ENCODE measurements at places on chromosomes 5 and 9.

- DNase-seq: no peak
Measured at GRCh38 chr9:4781408-4781807, 11.3 kb upstream of the RCL1 start.

- no peak for DNase-seq
Measured at GRCh38 chr9:126088336-126088735, 238.3 kb upstream of the MVB12B start.

- DNase-seq: peak; percentile 46
Measured at GRCh38 chr5:151757233-151758140, 944 bp downstream of the ATOX1 start.

- DNase-seq: no peak
Measured at GRCh38 chr9:79116041-79116440, 455.7 kb upstream of the TLE4 start.

- DNase-seq: no peak
Measured at GRCh38 chr5:8471581-8471980, 602.6 kb downstream of the MTRR start.

DNA sequence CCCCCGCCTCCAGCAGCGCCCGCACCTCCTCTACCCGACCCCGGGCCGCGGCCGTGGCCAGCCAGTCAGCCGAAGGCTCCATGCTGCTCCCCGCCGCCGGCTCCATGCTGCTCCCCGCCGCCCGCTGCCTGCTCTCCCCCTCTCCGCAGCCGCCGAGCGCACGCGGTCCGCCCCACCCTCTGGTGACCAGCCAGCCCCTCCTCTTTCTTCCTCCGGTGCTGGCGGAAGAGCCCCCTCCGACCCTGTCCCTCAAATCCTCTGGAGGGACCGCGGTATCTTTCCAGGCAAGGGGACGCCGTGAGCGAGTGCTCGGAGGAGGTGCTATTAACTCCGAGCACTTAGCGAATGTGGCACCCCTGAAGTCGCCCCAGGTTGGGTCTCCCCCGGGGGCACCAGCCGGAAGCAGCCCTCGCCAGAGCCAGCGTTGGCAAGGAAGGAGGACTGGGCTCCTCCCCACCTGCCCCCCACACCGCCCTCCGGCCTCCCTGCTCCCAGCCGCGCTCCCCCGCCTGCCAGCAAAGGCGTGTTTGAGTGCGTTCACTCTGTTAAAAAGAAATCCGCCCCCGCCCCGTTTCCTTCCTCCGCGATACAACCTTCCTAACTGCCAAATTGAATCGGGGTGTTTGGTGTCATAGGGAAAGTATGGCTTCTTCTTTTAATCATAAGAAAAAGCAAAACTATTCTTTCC lies 19.3 kb downstream of the CDKN2A start:
- peak; percentile 68 for DNase-seq

GRCh38 chr9:79885093-79885857 lies 313.5 kb downstream of the TLE4 start:
- no peak for DNase-seq

GRCh38 chr9:111691672-111692329 lies 30.4 kb downstream of the GNG10 start:
- no peak for DNase-seq

DNA sequence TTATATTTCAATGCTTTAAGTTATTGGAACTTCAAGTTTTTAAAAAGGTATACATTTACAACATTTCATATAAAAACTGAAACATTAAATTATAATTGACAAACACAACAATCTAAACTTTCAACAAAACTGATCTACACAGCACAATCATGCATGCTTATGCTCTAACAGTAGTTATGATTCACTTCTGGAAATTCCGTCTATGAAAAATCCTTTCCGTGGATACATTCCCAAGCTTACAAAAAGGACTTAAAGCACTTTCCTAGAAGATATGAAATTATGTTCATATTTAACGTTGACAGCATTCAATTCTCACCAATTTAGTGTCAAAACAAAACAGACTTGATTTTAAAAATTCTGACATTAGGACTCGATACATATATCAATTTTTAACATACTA lies 3.7 kb downstream of the HNRNPH1 start:
- DNase-seq: no peak

DNA sequence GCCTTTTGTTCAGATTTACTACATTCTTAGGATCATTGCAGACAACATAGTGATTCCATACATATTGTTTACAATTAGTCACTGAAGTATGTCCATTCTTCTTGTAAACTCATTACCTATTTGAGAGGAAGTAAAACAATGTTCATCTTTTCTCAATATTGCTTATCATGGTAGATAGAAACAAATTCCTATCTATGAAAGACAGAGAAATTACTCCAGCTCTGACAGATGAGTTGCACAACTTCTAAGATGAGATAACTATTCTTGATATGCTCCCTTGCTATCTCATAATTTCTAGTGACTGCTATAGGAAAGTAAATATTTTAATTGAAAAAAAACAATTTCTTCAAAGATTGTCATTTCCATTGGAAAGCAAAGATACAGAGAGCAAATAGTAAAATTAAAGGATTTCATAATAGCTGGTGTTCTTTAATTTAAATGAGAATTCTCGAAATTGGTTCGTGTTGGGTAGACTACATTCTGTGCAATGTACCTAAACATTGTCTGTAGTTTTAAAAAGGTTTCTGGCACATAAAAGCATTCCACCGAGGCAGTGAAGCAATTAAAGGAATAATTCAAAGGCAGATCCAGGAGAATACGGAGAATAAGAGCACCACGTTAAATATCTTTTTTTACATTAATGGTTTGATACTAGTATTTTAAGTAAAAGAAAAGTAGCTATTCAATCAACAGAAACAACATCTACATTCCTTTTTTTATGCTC lies 1029.1 kb upstream of the ACO1 start:
- DNase-seq: no peak

DNA sequence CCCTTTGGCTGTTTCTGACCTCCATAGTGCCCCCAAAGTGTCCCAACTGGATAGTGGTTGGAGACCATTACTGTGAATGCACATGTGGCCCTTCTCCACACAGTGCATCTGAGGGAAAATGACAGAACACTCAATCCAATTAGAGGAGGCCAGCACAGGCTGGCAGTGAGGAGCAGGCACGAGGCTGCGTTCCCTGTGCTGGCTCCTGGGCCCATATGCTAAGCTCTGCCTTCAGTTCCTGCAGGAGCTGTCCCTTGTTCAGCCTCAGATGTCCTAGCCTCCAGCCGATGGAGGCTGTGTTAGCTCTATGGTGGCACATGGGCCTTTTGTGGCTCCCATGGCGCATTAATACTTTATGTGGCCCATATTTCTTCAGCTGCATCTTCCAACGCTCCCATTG lies 35.8 kb downstream of the ALG2 start:
- DNase-seq: no peak

- no peak for DNase-seq
Measured at GRCh38 chr5:113378514-113378913, 56.3 kb downstream of the TSSK1B start.

- DNase-seq: no peak
Measured at GRCh38 chr9:137075275-137075775, 2.0 kb upstream of the UAP1L1 start.

DNA sequence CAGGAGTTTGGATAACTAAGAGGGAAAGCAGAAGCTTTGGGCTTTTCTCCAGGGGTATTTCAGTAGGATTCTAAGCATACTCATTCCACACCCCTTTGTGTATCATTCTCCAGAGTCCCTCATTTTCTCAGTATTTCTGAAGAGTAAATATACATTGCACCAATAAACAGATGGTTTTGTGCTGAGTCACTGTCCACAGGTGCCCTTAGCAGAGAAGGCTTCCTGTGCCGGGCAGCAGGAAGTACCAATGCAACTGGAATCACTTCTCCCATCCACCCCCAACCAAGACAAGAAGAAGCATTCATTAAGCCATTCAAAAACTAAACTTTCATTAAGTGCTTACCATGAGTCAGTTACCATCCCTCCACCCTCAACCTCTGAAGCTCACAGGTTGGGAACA lies 3.6 kb upstream of the CCNJL start:
- no peak for DNase-seq

GRCh38 chr5:31656806-31657205 lies 17.9 kb downstream of the PDZD2 start:
- DNase-seq: no peak

DNA sequence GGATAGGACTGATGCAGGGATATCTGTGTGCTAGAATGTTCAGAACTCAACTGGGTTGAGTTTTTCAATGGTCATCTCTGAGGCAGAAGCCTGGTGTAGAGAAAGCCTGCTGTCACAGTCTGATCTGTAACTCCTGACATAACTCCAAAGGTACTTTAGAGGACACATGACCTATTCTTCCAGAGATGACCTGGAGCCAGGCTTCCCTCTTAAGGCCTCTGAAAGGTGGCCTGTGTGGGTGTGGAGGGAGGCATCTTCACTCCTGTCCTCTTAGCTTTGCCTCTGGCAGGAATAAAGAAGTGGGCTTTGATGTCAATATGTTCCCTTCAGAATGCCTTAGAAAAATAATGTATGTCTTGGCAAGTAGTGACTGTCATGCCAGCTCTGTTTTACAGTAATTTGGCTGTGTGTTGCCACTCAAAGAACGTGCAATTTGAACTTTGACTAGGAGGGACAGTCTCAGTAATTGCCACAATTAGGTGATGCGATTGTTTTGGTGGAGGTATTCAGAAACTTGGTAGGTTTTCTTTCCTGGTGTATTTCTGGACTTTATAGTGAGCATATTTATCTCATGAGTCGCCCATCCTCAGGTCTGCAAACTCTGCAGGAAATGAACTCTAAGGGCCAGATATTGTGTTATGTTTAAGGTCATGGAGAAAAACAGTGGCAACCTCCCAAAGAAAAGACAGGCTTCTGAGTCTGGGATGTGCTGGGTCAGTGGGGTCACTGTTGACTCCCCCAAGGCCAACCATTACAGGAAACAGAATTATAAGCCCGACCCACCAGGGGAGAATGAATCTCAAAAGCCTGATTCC lies 3.2 kb upstream of the C5orf63 start:
- no peak for DNase-seq

GRCh38 chr9:77848897-77849296 lies 182.7 kb downstream of the GNAQ start:
- no peak for DNase-seq

GRCh38 chr5:8845296-8845695 lies 700.6 kb downstream of the SEMA5A start:
- DNase-seq: no peak

GRCh38 chr9:34206561-34206960 lies 27.7 kb downstream of the UBAP1 start:
- DNase-seq: no peak
